ENCODE measurements at places on chromosomes 6 and 20.

DNA sequence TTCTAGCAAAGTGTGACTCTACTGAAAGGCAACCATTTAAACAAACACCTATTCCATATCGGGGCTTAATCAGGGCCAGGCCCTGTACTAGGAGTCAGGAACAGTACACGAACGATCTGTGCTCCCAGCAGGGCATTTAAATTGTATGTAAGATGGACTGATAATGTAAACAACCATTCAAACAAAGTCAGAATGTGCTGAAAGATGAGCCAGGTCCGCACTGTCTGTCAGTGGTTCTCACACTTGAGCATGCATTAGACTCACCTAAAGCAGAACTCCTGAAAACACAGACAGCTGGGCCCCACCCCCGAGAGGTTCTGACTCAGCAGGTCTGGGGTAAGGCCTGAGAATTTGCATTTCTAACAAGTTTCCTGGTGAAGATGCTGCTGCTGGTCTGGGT, 81.6 kb downstream of the PXDC1 start:
- DNase-seq = no peak

- DNase-seq = no peak
Measured at GRCh38 chr6:27061235-27061993, 186.1 kb upstream of the PRSS16 start.

- DNase-seq = peak; percentile 2
Measured at GRCh38 chr6:45169815-45170214, 158.3 kb upstream of the RUNX2 start.

DNA sequence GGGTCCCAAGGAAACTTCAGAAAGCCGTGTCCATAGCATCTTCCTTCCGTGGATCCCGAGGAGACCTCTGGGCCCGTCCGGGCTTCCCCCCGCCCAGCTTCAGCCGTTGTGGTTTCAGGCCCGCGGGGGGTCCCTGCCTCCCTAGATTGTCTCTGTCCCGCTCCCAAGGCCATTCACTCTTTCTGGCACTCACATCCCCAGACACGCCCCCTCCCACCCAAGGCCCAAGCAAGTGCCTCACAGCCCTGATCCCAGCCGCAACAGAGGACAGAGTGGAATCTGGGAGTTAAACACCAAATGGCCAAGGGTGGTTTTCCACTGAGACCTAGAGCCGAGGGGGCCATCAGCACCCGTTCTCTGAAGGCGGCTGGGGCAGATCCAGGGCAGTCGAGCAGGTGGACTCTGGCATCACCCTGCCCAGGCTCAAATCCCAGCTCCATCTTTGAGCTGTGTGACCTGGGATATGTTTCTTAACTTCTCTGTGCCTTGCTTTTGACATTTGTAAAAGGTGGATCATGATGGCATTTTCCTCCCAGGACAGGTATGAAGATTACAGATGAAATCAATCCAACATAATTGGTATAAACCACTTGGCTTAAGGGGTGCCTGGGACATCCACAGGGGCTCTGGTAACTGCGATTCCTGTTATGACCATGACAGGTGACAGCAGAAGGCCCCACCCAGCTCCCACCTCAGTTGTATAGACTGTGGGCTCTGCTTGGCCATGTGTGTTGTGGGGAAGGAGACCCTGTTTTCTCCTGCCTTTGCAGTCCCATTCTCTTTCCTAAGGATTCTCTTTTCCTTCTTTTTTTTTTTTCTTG, 48.1 kb downstream of the CTCFL start:
- no peak for DNase-seq

DNA sequence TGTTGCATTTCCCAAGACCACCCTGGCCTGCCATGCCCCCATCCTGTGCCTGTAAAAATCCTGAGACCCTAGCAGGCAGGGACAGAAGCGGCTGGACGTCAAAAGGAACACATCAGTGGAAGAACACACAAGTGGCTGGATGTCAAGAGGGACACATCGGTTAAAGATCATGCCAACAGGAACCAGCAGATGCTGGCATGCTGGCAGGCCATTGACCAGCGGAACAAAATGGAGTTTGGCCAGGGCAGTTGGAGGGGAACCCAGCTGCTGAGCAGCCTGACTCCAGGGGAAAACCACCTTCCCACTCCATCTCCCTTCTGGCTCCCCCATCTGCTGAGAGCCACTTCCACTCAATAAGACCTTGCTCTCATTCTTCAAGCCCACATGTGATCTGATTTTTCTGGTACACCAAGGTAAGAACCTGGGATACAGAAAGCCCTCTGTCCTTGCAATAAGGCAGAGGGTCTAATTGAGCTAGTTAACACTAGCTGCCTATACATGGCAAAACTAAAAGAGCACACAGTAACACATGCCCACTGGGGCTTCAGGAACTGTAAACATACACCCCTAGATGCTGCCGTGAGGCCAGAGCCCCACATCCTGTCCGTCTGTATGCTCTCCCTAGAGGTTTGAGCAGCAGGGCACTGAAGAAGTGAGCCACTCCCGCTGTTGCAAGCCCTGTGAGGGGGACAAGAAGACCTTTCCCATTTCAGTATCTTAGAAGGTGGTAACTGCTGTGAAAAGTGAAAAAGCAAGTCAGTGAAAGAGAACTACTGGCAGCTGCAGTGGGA, 4.2 kb upstream of the TSBP1 start:
- DNase-seq = no peak

GRCh38 chr20:12975833-12976608, 32.8 kb upstream of the SPTLC3 start:
- no peak for DNase-seq

- peak; percentile 68 for DNase-seq
Measured at GRCh38 chr6:36594816-36595643, 868 bp downstream of the SRSF3 start.

- DNase-seq = no peak
Measured at GRCh38 chr6:159934181-159934580, 34.7 kb upstream of the IGF2R start.

- no peak for DNase-seq
Measured at GRCh38 chr6:115456848-115457247, 603.8 kb downstream of the FRK start.
